ENCODE measurements at places on chromosomes 5 and 9.

DNA sequence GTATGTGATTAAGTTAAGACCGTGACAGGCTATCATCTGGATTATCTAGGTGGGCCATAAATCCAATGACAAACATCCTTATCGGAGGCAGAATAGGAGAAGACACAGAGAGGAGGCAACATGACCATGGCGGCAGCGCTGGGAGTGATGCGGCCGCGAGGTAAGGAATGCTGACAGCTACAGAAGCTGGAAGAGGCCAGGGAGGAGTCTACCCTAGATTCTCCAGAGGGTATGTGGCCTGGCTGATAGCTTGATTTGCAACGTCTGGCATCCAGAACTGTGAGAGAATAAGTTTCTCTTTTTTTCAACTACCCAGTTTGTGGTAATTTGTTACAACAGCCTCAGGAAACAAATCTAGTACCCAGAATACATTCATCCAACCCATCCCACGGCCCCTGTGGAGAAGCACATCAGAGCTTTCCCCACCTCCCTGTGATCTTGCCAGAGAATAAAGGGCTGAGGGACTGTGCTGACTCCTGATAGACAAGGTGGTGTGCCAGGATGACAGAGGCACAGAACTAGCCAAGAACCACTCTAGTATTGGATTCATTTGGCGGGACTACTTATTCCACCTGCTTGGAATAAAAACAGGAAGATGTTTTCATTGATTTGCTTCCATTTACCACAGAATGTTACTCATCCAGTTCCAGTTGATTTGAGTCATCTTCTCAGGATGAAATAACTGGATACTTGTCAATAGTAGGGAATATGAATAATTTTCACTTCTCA lies 187.4 kb downstream of the MAN2A1 start:
- DNase-seq = no peak

GRCh38 chr5:3530251-3530650 lies 65.4 kb upstream of the IRX1 start:
- DNase-seq = no peak

DNA sequence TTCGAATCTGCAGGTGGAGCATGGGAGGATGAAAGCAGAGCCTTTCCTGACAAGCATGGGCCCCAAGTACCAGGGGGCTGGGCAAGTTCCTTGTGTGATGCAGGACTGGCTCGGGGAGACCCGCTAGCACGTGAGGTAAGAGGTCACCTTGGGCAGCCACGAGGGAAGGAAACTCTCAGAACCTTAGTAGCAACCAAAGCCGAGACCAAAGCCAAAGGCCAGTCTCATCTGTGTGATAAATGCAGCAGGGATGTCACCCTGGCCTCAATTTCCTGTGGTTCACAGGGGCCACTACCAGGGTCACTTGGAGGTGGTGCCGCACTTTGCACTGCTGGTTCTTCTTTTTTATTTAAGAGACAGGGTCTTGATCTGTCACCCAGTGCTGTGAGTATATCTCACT lies 39.5 kb downstream of the PRRT1B start:
- no peak for DNase-seq

DNA sequence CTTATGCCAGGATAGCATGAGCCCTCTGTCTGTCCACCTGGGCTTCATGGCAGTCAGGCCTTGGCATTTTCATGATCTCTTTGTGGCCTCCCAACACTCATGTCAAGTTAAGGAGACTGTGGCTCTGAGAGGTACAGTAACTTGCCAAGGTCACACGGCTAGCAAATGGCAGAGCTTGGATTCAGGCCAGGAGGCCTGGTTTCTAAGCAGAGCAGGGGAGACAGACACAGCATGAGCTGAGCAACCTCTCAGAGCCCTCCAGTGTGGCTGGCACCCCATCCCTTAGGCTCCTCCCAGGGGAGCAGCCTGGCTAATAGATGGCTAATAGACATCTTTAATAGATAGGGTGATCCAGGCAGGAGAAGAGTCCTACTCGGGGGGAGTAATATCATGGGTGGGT lies 4.1 kb downstream of the SYNPO start:
- no peak for DNase-seq

GRCh38 chr5:169012450-169012849 lies 288.5 kb downstream of the SLIT3 start:
- DNase-seq = no peak

DNA sequence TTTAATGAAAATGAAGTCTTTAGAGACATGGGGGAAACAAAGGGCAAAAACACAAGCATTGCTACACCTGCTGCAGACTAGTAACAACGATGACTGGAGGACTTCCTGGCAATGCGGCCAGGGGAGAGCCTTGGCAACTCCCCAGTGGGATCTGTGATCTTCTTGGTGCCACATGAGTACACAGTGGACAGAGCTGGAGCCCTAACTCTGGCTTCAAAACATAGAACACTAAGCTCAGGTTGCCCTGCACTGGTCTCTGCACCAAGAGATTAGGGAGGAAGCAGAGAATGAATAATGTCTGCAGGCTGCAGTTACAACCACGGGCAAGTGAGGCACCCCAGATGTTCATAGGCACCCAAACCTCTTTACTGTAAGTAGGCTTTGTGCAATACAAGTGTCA lies 91.1 kb downstream of the MRPS27 start:
- DNase-seq = no peak

DNA sequence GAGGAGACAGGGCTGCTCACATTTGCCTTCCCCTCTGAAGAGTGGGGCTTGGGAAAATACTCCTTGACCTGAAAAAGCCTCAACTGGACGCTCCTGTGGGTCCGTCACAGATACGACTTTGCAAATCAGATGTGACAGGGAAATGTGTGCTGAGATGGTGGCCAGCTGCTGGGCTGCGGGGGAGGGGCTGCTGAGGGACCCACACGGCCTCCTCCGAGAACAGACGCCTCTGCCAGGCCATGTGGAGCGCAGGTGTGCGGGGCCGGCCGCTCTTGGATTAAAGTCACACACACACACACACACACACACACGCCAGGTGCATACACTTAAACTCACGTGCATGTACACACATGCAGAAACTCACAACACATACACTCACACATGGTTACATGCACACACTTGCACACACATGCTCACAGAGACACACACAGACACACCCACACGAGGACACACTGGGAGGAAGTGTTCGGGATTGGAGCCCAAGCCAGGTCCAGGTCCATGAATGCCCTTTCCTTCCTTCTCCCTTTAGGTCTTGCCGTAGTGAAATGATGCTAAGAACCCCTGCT lies 167.4 kb downstream of the GAPVD1 start:
- DNase-seq = no peak

DNA sequence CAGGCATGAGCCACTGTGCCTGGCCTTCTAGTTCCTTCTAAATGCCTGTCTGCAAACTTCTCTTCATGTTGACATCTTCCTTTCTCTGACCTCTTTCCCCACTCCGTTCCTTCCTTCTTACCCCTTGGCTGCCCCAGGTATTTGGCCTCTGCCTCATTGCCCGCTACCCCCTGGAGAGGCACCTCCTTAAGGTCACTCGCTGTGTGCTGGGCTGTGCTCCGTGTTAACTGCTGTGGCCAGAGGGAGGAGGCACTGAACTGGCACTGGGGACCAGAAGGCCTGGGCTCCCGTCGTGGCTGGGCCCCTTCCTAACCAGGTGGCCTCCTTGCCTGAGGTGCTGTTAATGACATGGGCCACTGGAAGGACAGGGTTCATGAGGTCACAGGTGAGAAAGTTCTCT lies 39.4 kb downstream of the LAMC3 start:
- DNase-seq = no peak

GRCh38 chr5:30387974-30388632 lies 805.4 kb upstream of the CDH6 start:
- no peak for DNase-seq

- DNase-seq = no peak
Observed at GRCh38 chr9:129218918-129219317, 40.9 kb upstream of the IER5L start.

DNA sequence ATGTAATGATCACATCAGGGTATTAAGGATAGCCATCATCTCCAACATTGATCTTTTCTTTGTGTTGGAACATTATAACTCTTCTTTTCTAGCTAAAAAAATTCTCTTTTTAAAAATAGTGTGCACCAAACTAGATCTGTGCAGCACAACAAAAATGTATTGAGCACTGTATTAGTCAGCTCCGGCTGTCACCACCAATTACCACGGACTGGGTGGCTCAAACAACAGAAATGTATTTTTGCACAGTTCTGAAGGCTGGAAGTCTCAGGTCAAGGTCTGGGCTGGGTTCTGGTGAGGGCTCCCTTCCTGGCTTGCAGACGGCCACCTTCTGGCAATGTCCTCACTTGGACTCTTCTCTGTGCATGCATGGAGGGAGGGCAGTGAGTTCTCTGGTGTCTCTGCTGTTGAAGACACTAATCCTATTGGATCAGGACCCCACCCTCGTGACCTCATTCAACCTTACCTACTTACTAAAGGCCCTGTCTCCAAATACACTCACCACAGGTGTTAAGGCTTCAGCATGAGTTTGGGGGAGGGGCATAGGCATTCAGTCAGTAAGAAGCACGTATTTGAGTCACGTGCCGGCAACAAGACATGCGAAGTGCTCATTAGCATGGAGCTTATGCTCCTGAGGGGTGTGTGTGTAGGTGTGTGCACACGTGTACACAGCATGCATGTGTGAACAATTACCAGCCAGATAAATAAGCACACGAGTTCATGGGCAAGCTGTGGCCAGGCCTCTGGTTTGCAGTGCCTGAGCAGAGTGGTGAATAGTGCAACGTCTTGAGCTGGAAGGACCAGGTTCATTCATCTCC lies 89.4 kb upstream of the SH3PXD2B start:
- no peak for DNase-seq

DNA sequence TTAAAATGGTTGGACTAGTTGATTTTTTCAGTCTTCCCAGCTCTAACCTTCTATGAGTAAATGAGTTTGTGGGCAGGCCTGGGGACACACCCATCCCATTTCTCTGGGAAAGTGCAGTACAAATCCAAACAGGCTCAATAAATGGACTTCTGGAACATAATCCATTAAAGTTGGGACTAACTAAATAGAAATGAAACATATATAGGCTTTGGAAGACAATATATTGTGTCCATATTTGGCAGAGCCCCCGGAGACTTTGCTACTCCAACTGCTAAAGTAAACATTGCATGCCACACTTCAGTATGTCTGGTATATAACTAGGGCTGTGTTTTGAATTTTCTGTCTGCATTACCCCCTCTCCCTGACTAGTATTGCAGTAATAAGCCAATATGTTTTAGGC lies 191.4 kb upstream of the DAB2 start:
- no peak for DNase-seq

- no peak for DNase-seq
Observed at GRCh38 chr9:5857928-5858327, 25.0 kb upstream of the ERMP1 start.

DNA sequence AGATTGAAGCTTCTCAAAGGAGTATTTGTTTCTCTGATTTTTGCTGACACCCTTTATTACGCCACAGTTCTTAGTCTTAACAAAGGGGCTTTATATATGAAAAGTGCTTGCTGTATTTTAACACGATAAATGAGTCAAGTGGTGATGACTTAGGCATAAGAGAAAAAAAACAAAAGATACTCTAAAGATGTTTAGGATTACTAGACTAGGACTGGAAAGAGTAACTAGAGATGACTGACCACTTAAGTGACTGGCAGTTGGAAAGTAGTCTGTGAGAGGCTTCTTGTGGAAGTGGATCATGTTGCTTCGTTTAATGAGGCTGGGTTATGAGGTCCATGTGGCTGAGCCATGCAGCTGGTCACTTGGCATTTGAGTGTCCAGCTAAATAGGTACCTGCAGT lies 69.4 kb upstream of the ACTBL2 start:
- no peak for DNase-seq

DNA sequence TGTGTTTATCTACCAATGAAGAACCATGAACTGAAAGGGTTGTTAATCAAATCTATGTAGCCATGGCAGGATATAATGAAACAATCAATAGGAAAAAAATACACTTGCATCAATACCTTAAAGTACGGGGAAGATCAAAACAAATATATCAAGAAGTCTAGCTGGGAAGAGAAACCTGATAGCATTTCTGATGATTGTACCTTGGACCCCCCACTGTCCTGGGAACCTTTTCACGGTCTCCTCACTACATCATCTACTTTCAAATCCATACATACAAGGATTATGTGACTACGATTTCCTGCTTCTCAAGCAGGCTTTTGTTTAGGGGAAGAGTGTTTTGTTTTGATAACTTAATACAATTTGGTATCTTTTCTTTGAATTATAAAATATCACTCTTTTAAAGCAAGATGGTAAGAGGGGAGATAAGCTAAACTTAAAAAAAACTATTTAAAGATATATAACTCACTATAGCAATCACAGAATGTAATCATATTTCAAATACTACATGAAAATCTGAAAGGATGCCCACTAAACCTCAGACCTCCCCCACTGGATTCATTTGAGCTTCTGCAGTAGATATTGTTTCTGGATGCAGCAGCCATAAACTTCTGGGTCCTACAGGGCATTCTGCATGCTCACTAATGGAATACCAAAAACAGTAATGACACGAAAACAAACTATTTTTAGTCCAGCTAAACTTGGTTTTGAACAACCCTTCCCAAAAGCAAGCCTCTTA lies 8.0 kb downstream of the EBF1 start:
- no peak for DNase-seq

GRCh38 chr5:10111571-10111970 lies 138.1 kb downstream of the ATPSCKMT start:
- DNase-seq = no peak

DNA sequence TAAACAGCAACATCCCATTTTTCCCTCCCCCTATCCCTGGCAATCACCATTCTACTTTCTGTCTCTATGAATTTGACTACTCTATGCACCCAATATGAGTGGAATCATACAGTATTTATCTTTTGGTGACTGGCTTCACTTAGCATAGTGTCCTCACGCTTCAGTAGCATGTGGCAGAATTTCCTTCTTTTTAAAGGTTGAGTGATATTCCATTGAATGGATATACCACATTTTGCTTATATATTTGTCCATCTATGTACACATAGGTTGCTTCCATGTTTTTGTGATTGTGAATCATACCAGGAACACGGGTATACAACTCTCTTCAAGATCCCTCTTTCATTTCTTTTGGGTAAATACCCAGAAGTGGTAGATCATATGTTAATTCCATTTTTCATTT lies 69.9 kb downstream of the CERT1 start:
- no peak for DNase-seq

DNA sequence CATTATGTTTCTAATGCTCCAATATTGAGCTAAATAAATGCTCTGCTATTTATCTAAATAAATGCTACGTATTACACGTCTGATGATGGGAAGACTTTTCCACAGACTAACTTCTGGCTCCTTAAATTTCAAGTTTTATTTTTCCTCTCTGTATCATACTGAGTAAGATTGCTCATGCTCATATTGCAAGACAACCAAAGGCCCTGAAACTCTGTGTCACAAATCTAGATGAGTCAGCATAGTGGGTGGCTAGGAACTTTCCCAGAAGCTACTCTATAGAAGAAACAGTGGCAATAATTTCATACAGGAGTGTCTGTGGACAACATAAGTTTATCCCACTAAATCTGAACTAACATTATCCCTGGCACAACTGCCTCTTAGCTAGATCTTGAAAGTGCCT lies 53.0 kb upstream of the RFX3 start:
- no peak for DNase-seq

- peak; percentile 28 for DNase-seq
Observed at GRCh38 chr9:134066913-134067851, 644 bp downstream of the BRD3 start.

- no peak for DNase-seq
Observed at GRCh38 chr5:6496207-6496584, 47.5 kb downstream of the UBE2QL1 start.

Measured in NCI-H146 (cell line).